ENCODE measurements at places on chromosomes 2 and 18.

- DNase-seq = no peak
Measured at GRCh38 chr2:177921726-177922125, 150.9 kb downstream of the PDE11A start.

DNA sequence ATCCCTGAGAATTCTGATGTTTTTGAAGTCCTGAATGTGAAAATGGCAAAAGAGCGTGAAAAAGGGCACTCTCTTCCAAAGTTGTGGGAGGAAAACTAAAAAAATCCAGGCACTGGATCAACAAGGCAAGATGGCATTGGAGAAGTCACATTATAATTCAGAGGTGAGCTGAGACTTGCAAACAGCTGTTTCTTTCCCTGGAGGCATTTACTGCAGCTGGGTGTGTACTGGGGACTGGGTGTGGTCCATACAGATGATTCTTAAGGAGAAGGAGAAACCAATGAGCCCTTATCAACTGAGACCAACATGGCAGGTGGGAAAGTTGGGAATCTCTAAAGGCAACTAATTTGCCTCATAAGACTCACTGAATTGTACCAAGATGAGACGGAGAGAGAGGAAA, 313.9 kb downstream of the TRIB2 start:
- DNase-seq = no peak

DNA sequence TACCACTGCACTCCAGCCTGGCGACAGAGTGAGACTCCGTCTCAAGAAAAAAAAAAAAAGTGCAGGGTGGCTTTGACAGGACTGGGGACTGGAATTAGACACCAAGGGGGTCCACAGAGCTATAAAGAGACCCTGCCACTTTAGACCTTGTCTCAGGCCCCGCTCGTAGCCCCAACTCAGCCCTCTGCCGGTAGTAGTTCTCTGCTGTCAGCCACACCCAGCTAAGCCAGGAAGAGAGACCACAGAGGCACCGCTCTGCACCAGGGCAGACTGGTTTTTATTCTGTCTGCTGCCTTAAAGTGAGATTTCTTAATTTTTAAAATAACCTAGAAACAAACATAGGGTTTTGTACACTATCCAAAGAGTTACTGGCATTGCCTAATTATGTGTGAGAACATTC, 66.0 kb downstream of the STEAP3 start:
- DNase-seq = no peak

- peak; percentile 2 for DNase-seq
Measured at GRCh38 chr18:37429791-37430190, 135.8 kb downstream of the CELF4 start.

GRCh38 chr2:7133521-7133920, 216.3 kb downstream of the RNF144A start:
- DNase-seq = no peak

GRCh38 chr18:12839526-12840196, 44.4 kb downstream of the PTPN2 start:
- DNase-seq = peak; percentile 99

DNA sequence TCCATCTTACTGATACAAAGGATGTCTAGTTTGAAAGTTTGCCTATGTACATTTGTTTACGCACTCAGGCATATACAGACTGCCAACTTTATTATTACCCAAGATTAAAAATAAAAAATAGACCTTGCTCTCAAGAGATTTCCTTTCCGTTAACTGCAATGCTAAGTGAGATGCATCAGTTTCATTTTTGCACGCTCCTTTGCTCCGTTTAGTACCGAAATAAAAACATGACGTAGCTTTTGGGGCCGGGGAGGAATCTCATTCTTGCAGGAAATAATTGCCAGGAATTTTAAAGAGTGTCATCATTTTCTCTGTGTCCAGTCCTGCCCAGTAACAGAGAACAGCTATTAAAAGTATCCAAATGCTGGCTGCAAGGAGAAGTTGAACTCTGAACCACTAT, 169.5 kb downstream of the SLC8A1 start:
- no peak for DNase-seq

GRCh38 chr2:145827235-145827634, 1307.3 kb upstream of the ZEB2 start:
- DNase-seq = no peak

DNA sequence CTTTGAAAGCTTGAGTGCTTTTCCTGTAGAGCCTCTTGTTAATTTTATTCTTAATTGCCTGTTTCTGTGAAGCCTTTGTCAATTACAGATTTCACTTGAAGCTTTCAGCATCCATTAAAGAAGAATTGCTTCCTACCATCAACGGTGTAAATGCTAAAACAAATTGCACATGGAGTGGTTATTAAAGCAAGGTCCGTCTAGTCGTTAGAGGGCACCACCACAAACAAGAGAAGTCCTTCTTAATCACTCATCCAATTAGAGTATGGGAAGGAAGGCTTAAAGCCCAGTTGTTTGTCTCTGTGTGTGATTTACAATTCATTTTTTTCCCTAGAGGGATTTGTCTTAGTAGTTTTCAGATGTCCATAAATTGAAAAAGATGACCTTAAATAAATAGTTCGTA, 1.6 kb downstream of the KCNJ3 start:
- DNase-seq = no peak

DNA sequence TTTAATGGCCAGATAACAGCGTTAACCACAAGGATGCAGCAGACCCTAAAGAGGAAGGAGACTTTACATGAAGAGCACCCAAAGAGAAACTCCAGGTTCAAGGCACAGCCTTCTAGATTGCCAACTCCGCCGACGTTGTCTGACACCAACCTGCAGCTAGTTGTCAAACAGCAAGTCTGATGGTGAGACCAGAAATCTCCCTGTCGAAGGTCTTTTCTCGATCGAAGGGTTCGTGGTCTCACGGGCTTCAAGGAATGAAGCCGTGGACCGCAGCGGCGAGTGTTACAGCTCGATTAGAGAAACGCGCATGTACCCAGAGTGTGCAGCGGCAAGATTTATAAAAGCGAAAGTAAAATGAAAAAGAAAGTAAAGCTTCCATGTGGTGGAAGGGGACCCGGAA, 656.3 kb downstream of the XIRP2 start:
- no peak for DNase-seq

DNA sequence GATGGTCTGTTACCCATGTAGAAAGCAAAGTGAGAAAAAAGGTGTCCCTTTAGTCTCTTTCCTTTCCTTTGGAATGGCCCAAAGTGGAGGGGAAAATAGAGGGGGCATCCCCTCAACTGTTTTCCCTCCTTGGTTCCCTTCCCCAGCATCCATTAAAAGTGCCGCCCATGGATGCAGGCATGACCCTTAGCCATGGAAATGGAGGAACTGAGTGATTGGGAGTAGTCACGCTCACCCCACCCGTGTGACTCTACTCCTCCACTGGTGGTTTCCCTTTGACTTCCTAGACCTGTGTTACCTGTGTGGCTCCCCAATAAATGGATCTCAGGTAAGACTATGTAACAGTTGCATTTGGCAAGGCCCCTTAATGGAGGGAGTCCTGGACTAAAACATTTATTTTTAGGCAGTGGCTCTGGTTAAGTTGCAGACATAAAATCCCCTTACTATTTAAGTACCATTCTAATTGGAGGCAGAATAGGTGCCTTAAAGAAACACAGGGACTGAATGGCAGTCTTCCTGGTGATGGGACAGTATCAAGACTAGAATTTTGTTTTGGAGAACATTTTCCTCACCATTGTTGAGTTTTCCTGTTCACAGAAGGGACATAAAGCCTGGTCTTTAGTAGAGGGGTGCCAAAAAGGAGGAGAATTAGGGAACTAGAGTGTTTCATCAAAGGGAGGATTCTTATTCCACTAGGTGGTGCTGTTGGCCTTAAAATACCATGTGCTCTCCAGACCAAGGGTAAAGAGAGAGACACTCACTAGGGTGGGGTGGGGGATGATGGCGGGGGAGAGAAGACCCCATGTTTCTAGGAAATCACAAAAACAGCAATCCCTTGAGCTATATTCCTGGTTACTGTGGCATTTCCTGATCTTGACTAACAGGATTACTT, 25.7 kb upstream of the PLA2R1 start:
- DNase-seq = peak; percentile 18

DNA sequence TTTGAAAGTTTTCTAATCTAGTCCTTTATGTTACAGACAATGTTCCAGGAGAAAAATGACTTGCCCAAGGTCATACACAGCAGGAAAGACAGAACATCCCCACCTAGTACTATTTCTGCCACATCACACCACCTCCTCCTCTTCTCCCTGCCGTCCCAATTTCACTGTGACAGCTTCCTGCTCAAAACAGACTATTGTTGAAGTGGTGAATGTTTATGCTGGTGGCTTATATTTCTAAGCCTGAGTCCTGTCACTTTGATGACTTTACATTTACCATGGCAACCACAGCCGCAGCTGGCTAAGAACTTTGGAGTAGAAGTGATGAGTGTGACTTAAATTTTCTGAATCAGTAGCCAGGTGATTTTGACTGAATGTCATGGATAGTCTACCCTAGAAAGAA, 10.0 kb downstream of the GALNT5 start:
- DNase-seq = no peak

DNA sequence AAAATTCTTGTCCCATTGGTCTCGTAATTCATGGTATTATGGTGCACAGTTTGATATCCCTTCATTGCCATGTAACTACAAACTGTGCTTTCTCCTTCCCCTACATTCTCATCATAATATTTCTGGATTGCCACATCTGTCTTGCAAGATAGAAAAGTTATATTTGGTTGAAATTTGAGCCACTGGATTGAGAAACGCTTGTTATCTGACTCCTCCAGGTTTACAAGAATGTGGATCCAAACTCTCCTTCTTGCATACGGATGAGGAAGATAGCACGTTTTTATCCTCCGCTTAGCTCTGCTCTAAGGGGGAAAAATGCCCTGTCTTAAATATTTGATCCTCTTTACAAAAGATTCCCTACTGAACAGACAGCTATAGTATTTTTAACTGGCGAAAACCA, 438.2 kb downstream of the TSN start:
- no peak for DNase-seq

DNA sequence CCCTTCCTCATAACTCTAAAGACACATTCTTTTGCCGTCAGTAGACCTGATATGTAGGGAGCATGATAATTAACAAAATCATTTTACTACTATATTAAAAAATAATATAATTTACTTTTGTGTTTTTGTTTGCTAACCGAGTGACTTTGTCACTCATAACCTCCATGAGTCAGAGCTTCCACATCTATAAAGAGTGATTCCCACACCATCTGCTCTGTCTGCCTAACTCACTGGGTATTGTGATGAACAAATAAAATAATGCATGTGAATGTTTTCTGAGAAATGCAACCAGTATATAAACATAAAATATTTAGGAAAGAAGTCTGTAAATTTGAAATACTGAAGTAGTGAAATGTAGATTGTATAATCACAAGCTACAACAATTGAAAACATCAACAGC, 123.4 kb upstream of the DSEL start:
- no peak for DNase-seq

DNA sequence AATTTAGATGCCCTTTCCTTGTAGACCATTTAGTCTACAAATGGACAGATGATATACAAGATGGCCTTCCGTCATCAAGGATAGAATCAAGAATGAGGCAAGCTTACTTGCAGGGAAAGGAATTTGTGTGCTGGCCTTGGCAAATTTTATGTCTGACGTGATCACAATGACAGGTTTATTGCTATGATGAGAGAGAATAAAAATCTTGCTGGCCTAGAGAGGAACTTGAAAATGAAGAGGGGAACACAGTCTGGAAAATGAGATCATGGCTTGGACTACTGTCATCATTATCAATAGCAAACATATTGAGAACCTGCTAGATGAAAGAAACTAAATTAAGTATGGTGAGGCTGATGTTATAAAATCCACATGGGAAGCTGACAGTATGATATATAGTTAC, 66.0 kb downstream of the CSRNP3 start:
- no peak for DNase-seq

GRCh38 chr2:67039517-67040103, 357.5 kb upstream of the ETAA1 start:
- no peak for DNase-seq

DNA sequence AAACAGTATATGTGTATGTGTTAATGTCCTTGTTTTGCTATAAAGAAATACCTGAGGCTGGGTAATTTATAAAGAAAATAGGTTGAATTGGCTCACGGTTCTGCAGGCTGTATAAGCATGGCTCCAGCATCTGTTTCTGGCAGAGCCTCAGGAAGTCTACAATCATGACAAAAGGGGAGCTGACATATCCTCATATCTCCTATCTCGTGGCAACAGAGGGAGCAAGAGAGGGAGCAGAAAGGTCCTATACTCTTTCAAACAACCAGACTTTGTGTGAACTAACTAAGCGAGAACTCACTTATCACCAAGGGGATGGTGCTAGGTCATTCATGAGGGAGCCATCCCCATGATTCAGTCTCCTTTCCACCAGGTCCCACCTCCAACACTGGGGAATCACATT, 13.0 kb downstream of the CALCRL start:
- DNase-seq = no peak

GRCh38 chr2:158393886-158394285, 62.7 kb downstream of the CCDC148 start:
- DNase-seq = no peak

- DNase-seq = peak; percentile 16
Measured at GRCh38 chr2:15112216-15112615, 448.9 kb downstream of the NBAS start.

DNA sequence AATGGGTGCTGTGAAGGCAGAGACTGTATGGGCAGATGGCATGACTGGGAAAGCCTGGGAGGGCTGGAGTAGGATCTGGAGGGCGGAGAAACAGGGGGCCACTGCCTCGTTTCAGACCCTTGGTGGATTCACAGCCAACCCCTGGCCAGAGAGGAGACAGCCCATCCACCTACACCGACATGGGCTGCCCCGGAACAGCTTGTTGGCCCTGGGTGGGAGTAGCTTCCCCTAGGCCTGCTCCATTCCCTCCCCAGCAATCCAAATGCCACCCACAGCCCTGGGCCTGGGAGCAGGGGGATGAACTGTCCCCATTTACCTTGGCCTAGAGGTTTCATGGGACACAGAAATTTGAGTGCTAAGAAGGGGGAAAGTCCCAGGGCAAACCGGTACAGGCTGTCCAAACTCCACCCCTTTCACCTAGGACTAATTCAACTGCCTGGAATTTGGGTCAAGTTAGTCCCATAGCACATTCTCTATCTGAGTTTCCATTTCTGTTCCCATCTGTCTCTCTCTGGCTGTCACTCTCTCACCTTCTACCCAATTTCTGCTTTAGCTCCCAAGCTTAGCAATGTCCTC, 37.0 kb downstream of the LBH start:
- no peak for DNase-seq

GRCh38 chr2:15223887-15224286, 337.2 kb downstream of the NBAS start:
- peak; percentile 7 for DNase-seq

- no peak for DNase-seq
Measured at GRCh38 chr18:57730146-57730545, 73.0 kb downstream of the ATP8B1 start.

DNA sequence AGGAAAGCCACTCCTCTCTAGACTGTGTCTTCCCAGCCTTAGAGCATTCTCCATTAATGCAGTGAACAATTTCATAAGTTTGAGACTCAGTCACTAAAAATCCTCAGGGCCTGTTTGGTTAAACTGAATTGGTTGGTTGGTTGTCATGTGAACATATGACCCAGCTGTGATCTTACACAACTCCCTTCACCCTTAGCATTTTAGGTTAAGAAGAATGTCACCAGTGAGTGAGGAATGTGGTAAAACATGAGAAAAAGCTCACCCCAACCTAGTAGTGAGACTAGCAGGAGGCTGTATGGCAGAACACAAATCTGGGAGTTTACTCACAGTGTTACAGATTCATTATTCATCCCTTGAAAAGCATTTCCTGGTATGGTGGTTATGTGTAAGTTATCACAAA, 32.4 kb downstream of the LHCGR start:
- DNase-seq = no peak
